ENCODE measurements at places on chromosomes 7 and 10.

- no peak for DNase-seq
These were observed 54.1 kb downstream of the ZNF467 start for GRCh38 chr7:149719050-149719899.

DNA sequence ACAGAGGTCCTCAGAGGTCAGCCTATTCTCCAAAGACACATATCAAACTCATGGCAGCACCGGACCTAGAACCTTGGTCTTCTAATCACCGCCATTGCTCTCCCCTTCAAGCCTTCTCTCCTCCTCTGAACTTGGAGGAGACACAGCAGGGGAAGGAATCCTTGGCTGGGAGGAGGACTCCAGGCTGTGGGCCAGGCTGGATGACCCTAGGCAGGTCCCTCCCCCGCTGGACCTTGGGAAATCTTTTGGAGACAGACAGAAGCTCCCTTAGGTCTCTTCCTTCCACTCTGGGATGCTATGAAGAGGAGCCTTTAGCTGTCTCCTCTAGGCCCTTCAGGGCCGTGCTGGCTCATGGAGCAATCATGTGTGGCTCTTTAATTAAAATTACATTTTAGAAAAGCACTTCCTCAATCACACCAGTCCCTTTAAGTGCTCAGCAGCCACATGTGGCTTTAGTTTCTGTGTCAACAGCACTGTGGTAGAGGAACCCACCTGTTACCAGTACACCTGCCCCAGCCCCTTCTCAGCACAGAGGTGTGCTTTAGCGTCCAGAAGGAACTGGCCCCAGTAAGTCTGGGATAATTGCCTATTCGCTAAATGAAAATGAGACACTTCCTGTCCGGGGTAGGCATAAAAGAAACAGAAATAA, 238.2 kb downstream of the CELF2 start:
- DNase-seq, result no peak

DNA sequence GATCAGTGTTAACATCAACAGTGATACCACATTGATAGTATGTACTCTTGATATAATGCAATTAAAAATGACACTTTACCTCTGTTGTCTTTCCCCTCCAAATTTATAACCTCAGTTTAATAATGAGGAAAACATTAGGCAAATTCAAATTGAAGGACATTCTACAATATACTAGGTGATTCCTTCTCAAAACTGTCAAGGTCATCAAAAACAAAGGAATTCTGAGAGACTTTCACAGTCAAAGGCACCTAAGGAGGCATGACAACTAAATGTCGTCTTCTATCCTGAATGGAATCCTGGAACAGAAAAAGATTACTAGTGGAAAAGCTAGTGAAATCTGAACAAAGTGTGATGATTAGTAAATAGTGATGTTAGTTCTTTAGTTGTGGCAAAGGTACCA, 22.3 kb upstream of the NXPH1 start:
- no peak for DNase-seq

- DNase-seq, result peak; percentile 55
These were observed 51.2 kb upstream of the GTF2I start for GRCh38 chr7:74606101-74606908.

GRCh38 chr10:91036807-91037411, 116.0 kb upstream of the ANKRD1 start:
- no peak for DNase-seq

- no peak for DNase-seq
These were observed 209.9 kb upstream of the VSTM2A start for GRCh38 chr7:54332301-54332700.

DNA sequence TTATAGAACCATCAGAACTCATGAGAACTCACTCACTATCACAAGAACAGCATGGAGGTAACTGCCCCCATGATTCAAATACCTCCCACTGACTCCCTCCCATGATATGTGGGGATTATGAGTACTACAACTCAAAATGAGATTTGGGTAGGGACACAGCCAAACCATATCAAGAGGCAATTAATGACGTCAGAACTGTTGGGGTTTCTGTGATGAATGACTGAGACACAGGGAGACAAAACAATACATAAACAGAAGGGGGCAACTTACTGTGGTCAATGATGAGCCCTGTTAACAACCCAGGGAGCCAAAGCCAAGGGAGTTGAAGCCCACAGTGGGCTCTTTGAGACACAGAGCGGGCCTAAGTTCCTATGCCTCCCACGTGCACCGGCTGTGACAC, 171.3 kb upstream of the GHITM start:
- no peak for DNase-seq

- no peak for DNase-seq
These were observed 11.4 kb downstream of the NEBL start for GRCh38 chr10:20885678-20886077.

GRCh38 chr7:71535616-71536015, 403.7 kb downstream of the GALNT17 start:
- no peak for DNase-seq

GRCh38 chr7:103862302-103863035, 127.0 kb downstream of the RELN start:
- no peak for DNase-seq

DNA sequence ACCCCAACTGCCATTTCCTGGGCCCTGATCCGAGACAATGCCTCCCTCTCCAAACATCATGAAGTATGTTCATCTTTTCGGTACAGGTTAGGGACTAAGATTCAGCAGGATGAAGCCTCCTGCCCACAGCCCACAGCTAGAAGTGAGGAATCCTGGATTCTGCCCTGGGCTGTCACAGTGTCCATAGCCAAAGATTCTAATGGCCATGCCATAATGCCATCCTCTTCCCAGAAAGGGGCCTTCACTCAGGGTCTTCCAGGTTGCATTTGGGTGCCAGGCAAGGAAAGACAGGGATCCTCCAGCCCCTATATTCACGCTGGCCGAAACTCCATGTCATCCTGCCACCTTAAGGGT, 15.7 kb upstream of the ZMIZ1 start:
- DNase-seq, result no peak

GRCh38 chr7:90617442-90617841, 21.3 kb downstream of the CDK14 start:
- DNase-seq, result no peak

DNA sequence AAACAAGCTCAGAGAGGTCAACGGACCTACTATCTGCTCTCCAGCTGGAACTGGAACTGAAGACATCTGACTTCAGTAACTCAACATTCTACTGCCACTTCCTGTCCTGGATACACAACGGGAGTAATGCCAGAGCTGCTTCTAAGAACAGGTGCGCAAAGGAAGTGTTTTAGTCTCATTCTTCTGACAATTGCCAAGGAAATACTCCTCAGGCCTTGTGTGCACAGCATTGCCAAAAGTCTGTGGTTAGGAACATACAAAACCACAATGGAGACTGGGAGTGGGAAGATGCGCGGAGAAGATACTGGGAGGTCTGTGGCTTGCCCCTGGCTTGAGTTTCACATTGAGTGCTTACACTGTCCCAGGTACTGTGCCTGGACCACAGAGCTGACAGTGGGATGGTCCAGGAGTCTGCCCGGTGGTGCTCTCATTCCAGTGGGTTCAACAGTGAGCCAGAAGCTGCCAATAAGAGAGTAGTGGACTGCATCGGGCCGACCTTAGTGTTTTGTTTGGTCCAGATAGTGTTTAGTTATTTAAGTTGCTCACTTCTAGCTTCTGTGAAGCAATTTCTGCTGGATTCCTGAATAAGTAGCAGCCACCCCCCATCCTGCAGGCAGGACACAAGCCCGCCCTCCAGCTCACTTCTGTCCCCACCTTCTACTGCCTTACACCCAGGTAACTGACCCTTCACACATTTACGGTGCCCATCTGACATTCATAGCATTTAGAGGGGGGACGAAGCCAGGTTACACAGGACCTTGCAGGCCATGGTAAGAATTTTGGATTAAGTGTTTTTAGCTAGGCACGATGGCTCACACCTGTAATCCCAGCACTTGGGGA, 10.3 kb downstream of the TBL2 start:
- DNase-seq, result no peak

- DNase-seq, result no peak
These were observed 11.6 kb downstream of the SEMA3D start for GRCh38 chr7:85175217-85175616.

Measured in stimulated activated CD4-positive, alpha-beta T cell treated with anti-CD3 and anti-CD28 coated beads, TNF-alpha, amount 100 ng/mL, for 48 hours (primary cell).